GM23338 (cell line): ENCODE measurements at places on chromosomes 5 and 9. TPM values are rescaled to one million over a fixed set of nuclear protein-coding genes. Genes with fewer than 3 reads are reported as not detected.

Gene SARDH
- 9.8 and 10.4 TPM in 2 replicates for total RNA-seq

Gene LRRC19
- total RNA-seq = not detected in 2 replicates

Gene CEP120
- 13.9 and 16.3 TPM in 2 replicates for total RNA-seq

Gene NSG2
- total RNA-seq = not detected in 2 replicates

Gene CARD6
- 0.23 and 0.45 TPM in 2 replicates for total RNA-seq

Gene C9
- 2.8 TPM in 1 of 2 replicates, not detected in the other for total RNA-seq

Gene QRFP
- total RNA-seq = not detected in 2 replicates

GRCh38 chr5:16593628-16594027, 23.2 kb downstream of the RETREG1 start:
- no peaks in the 10 kb centered on the region for H3K27me3 ChIP-seq
- no peak overlapping the region for H3K4me3 ChIP-seq
- no peak overlapping the region for H3K27ac ChIP-seq
- no peaks in the 10 kb centered on the region for H3K36me3 ChIP-seq

- H3K4me1 ChIP-seq = peaks cover 26% of the 10 kb centered on the region
- no peak for DNase-seq
- H3K27ac ChIP-seq = no peak overlapping the region
Observed at GRCh38 chr5:163571744-163572143, 66.3 kb downstream of the MAT2B start.

DNA sequence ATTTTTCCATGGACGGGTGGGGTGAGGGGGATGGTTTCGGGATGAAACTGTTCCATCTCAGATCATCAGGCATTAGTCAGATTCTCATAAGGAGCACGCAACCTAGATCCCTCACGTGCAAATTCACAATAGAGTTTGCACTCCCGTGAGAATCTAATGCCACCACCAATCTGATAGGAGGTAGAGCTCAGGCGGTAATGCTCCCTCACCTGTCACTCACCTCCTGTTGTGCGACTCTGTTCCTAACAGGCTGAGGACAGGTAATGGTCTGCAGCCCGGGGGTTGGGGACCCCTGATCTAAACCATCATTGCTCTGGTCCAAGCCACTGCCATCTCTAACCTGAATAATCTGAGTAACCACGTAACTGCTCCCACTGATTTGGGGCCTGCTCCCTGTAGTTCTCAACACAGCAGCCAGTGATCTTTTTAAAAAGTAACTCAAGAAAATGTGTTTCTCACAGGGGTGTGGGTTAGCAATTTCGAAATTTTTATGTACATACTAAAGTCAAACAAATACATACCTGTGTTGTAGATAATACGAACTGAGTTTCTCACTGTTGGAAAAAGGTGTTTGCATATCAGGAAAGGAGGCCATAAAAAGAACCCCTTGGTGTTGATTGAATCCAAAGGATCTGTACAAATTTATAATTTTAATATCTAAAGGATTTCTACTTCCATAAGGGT, 11.2 kb upstream of the IL13 start:
- no peaks in the 10 kb centered on the region for H3K27me3 ChIP-seq
- peaks cover 18% of the 10 kb centered on the region for H3K4me1 ChIP-seq
- no peak for DNase-seq
- H3K4me3 ChIP-seq = no peak overlapping the region
- peaks cover 4% of the 10 kb centered on the region for H3K36me3 ChIP-seq
- no peak overlapping the region for H3K27ac ChIP-seq

DNA sequence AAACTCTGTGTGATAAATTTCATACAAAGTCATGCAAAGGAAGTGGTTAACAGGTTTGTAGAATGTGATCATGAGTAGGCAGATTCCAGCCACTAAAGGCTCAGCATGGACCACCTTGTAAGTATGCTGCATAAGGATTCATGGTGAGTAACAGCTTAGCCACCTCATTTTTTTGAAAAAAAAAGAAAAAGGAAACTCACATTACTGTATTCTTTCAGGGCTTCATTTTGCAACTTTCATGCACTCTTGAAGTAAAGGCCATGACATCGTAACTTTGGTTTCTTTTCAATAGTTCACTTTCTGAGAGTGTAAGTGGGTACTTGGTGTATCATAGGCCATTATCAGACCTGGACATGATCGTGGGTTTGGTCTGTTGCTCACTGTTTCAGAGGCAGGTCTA, 175.1 kb downstream of the PCSK1 start:
- no peak overlapping the region for H3K4me3 ChIP-seq
- H3K27me3 ChIP-seq = no peaks in the 10 kb centered on the region
- H3K4me1 ChIP-seq = no peaks in the 10 kb centered on the region
- no peak overlapping the region for H3K27ac ChIP-seq
- DNase-seq = no peak

DNA sequence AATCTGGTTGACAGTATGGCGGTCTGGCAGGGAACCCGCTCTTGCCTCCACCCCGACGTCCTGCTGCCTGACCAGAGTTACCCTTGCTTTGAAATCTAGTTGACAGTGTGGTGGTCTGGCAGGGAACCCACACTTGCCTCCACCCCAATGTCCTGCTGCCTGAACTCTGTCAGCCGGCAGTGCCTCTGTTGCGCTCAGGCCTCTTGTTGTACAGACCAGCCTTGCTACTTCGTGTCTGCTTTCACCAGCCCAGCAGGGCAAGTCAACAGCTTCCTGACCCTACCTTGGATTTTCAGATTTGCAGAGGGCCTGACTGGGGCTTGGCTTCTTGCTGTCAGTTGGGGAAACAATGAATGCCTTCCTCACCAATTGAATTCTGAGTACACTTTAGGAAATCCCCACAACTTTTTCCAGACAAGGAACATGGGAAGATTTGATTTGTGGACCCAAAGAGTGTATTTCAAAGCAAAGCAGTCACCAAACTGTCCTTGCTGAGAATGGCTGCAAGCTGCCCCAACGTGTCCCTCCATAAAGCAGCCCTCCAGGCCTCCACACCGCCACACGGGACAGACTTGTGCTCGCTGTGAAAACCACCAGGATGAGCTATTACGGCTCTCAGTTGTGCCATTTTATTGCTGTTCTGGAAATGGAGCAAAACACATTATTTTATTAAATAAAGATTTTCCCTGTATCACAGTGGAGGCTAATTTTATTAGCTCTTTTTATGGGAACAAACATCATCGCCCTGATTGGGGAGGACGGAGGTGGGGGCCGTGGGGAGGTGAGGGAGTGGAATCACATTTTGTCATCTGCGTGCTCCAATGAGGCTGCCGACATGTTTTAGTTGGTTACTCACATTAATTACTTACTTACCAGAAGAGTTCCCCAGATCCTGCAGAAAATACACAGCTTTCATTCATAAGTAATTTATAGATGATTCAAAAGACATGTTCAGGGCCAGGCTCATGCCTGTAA, 189.3 kb downstream of the AOPEP start:
- H3K27me3 ChIP-seq = no peaks in the 10 kb centered on the region
- no peak for DNase-seq
- H3K4me3 ChIP-seq = no peak overlapping the region
- H3K36me3 ChIP-seq = no peaks in the 10 kb centered on the region
- no peak overlapping the region for H3K27ac ChIP-seq

- DNase-seq = no peak
- H3K4me3 ChIP-seq = no peak overlapping the region
- H3K4me1 ChIP-seq = no peaks in the 10 kb centered on the region
- no peaks in the 10 kb centered on the region for H3K27me3 ChIP-seq
- no peaks in the 10 kb centered on the region for H3K36me3 ChIP-seq
- no peak overlapping the region for H3K27ac ChIP-seq
Observed at GRCh38 chr9:113837334-113837733, 38.8 kb upstream of the ZNF618 start.
